ENCODE measurements at places on chromosomes 5 and 9.

DNA sequence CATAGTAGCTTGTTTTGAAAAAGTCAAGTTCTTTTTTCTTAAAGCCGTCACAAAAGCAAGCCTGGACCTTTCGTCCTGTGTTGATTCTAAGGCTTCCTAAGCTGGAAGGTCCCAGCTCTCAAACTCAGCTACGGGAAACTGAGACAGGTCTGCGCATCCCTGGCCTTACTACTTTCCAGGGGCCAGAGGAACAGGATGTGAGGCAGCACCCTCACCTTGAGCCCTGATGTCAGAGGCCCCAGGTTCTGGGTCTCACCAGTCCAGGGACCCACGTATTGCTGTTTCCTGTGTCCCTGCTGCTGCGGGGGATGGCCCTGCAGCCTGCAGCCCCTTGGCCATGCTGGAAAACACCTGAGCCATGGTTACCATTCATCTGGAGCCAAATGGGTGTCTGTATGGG, 123.9 kb downstream of the COL23A1 start:
- DNase-seq = no peak

- DNase-seq = no peak
Measured at GRCh38 chr5:128406803-128407202, 131.2 kb downstream of the FBN2 start.

DNA sequence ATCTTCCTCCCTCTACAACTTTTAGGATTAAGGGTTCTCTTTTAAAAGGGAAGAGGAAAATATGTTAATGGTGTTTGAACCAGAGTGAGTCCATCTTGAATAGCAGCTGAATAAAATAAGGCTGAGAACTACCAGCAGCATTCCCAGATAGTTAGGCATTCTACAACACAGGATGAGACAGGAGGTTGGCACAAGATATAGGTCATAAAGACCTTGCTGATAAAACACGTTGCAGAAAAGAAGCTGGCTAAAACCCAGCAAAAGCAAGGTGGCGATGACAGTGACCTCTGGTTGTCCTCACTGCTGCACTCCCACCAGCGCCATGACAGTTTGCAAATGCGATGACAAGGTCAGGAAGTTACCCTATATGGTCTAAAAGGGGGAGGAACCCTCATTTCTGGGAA, 77.8 kb downstream of the PLK2 start:
- DNase-seq = no peak

GRCh38 chr9:106487266-106487665, 375.7 kb upstream of the ZNF462 start:
- no peak for DNase-seq

GRCh38 chr5:135399794-135400542, 937 bp upstream of the MACROH2A1 start:
- peak; percentile 24 for DNase-seq

- DNase-seq = no peak
Measured at GRCh38 chr5:173323106-173323798, 5.0 kb downstream of the STC2 start.

GRCh38 chr9:89619019-89619418, 14.2 kb downstream of the GADD45G start:
- no peak for DNase-seq

- no peak for DNase-seq
Measured at GRCh38 chr9:82332018-82332773, 343.6 kb downstream of the SPATA31D1 start.

DNA sequence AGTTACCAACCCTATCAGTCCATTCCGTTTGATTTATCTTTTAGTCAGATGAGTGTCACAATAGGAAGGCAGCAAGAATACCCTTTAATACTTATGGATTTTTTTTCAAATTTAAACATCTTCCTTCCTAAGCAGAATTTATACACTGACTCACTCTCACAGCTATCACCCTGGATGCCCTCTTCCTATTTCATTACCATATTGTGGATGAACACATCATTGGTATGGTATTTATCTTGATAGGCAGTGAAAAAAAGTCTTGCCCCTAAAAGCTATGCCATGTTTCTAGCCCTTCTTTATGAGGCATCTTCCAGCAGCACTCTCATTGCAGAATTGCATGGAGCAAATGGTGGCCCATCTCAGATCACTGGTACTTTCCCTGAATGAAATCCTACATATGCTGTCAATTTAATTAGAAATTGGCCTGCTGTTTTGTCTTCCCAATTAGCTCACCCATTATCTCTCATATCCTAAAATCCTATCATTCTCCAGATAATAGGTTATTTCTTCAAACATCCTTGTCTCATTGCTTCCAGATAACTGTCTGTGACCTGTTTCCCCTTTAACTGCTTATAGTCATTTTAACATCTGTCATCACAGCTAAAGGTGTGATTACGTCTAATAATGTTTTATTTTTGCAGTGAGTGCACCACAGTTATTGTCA, 433.5 kb upstream of the POU5F2 start:
- DNase-seq = no peak

- DNase-seq = no peak
Measured at GRCh38 chr5:176792655-176793342, 17.6 kb upstream of the UNC5A start.

DNA sequence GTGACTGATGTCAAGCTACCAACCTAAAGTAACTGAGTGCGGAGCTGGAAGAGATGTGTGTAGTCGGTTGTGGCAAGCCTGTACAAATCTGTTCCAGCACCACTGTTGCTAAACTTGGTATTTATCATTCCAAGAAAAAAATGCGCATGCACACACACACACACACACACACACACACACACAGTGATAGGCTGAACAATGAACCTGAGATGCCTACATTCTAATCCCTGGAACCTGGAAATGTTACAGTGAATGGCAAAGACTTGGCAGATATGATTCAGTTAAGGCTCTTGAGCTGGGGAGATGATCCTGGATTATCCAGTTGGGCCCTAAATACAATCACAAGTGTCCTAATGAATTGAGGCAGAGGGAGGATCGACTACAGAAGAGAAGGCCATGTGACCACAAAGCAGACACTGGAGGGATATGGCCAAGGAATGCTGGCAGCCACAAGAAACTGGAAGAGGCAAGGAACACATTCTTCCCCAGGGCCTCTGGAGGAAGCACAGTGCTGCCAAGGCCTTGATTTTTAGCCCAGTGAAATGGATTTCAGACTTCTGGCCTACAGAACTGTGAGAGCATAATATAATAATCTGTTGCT, 49.7 kb upstream of the LHFPL2 start:
- DNase-seq = no peak

- DNase-seq = no peak
Measured at GRCh38 chr9:33042473-33042872, 17.4 kb downstream of the DNAJA1 start.

GRCh38 chr9:135607401-135608293, 31.7 kb downstream of the GLT6D1 start:
- no peak for DNase-seq

- no peak for DNase-seq
Measured at GRCh38 chr9:126676685-126677143, 63.0 kb downstream of the LMX1B start.

DNA sequence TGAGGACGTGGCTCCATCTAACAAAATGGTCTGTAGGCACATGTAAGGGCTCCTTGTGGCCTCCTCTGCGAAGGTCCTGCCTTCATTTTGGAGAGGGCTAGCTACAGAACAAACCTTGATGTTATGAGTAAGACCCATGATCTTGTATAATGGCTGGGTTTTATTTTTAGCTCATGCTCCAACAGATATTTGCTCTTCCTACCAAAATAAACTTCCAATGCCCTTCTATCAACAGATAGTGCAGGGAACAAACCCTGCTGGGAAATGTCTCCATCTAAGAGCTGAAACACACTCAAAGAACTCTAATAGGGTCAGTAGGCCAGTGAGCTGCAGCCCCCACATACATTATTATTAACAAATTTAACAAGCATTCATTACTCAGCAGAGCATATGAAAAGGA, 189.5 kb downstream of the LURAP1L start:
- DNase-seq = no peak

DNA sequence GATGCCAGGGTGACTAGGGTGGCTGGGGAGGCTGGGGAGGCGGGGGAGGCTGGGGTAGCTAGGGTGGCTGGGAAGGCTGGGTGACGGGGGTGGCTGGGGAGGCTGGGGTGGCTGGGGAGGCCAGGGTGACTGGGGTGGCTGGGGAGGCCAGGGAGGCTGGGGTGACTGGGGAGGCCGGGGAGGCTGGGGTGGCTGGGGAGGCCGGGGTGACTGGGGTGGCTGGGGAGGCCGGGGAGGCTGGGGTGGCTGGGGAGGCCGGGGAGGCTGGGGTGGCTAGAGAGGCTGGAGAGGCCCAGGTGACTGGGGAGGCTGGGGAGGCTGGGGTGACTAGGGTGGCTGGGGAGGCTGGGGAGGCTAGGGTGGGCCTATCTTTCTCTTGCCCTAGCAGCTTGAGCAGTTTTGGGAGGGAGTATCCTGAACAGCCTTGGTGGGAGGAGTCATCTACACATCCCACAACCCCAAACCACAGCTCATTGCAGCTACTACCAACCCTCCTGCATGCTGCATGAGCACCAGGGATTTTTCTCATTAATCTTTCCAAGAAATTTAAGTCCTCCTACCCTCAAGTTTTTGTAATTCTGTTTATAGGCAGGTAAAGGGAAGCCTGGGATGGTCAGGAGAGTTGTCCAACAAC, 203.2 kb upstream of the IRX1 start:
- DNase-seq = no peak

DNA sequence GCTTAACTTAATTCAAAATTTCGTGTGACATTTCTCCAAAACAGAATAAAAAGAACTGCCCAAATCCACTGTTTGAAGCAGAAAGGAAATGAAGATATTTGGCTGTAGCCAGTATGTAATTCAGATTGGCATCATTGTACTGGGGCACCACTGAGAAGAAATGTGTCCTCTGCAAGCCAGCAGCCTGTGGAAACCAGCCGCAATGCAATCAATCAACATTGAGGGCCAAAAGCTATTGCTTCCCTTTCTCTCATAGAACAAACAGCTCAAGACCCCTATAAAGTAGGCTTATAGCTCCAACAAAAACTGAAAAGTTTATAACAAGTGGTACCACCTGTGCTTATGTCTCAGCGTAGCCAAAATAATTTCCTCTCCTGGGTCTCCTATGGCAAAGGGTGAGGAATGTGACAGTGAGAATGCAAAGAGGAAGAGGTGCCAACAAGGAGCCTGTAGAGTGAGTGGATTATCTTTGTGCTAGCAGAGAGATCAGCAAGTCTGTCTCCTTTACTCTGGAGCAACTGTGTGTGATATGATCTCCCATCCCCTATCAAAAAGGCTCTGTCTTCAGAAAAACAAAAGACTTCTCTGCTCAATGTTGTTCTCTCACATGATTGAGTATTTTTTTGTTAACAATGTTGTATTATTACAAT, 1072.3 kb upstream of the DMAC1 start:
- no peak for DNase-seq

DNA sequence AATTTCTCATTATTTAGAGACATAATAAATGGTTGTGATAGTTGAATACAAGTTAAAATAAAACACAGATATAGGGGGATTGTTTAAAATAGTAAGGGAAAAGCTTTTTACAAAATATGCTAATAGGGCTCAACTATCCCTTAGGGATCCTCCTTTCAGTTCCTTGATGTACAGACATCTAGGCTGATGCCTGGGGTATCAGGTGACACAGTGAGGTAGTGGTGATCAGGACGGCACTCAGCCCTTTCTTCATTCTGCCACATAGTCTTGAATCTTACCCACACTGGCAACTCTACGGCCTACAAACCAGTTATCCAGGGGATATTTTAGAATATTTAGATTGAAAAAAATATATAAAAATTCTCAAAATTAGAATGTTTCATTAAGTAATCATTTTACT, 12.5 kb upstream of the SLC35D2 start:
- no peak for DNase-seq

- DNase-seq = peak; percentile 97
Measured at GRCh38 chr9:89153232-89154017, 25.2 kb downstream of the SHC3 start.

DNA sequence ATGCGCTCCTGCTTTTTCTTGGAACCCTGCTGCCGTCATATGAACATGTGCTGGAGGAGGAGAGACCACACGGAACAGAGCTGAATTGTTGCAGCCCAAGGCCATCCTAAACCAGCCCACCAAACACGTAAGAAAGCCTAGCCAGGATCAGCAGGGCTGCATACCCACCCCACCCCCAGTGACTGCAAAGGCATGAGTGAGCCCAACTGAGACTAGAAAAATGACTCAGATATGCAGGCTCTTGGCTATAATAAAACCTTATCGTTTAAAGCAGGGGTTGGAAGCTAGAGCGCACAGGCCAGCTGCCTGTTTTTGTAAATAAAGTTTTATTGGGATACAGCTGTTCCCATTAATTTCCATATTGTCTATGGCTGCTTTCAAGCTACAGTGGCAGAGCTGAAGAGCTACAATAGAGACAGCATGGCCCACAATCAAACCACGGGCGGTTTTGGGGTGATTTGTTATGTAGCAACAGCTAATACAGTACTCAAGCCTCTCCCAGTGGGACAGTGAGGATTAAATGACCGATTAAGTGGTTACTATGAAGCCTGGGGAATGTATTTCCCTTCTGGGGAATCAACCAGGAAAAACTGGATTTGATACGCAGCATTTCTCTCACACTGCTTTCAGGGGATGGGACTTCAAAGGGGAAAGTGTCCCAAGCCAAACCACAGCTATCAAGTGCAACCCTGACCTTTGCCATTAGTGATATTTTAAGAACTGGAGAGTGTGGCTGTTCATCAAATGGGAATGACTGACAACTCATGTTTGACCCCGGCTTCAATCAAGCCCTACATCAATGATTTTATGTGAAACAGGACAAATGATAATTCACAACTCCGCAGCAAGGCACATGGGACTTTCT, 6.3 kb downstream of the SHB start:
- no peak for DNase-seq

DNA sequence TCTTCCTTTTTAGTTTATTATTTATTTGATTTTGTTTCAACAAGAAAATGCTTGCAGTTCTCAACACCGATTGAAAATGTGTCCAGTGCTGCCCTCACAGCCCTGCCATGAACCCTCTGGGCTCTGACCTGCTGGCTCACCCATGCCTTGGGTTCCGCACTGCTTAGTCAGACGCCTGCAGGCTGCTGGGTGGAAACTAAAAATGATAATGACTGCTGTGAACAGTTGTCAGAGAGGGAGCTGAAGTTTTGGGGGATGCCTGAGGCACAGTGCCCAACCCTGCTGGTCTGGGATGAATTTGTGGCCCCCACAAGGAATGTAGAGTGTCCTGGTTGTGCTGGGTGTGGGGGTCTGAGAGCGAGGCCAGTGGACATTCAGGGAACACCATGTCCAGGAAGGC, 22.2 kb upstream of the CFAP157 start:
- DNase-seq = no peak

- no peak for DNase-seq
Measured at GRCh38 chr5:98975682-98976407, 47.0 kb upstream of the CHD1 start.

GRCh38 chr5:176626876-176627236, 3.5 kb downstream of the SNCB start:
- DNase-seq = no peak

GRCh38 chr9:6029604-6030274, 14.3 kb upstream of the RANBP6 start:
- DNase-seq = no peak

- no peak for DNase-seq
Measured at GRCh38 chr9:71643330-71643729, 125.0 kb downstream of the CEMIP2 start.

DNA sequence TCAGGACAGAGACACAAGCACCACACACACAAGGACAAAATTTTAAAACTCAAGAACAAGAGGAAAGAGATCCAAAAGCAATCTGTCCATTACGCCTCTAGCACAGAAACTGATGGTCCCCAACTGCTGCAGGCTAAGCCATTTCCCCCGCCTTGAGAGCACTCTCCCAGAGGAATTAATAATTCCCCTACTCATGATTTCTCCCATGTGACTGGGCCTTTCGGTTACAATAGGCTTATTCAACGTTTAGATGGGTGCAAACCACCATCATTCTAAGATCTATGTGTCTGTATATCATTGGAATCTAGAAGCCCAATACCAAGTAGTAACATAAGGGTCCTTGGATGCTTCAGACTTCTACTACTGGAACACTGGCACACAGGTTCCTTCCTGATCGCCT, 18.8 kb downstream of the BRD8 start:
- no peak for DNase-seq

Data from suppressor macrophage treated with lipopolysaccharide for 1 hour (primary cell).